Inflammatory macrophage treated with lipopolysaccharide for 1 hour (primary cell): ENCODE measurements at places on chromosomes 3 and 15.

DNA sequence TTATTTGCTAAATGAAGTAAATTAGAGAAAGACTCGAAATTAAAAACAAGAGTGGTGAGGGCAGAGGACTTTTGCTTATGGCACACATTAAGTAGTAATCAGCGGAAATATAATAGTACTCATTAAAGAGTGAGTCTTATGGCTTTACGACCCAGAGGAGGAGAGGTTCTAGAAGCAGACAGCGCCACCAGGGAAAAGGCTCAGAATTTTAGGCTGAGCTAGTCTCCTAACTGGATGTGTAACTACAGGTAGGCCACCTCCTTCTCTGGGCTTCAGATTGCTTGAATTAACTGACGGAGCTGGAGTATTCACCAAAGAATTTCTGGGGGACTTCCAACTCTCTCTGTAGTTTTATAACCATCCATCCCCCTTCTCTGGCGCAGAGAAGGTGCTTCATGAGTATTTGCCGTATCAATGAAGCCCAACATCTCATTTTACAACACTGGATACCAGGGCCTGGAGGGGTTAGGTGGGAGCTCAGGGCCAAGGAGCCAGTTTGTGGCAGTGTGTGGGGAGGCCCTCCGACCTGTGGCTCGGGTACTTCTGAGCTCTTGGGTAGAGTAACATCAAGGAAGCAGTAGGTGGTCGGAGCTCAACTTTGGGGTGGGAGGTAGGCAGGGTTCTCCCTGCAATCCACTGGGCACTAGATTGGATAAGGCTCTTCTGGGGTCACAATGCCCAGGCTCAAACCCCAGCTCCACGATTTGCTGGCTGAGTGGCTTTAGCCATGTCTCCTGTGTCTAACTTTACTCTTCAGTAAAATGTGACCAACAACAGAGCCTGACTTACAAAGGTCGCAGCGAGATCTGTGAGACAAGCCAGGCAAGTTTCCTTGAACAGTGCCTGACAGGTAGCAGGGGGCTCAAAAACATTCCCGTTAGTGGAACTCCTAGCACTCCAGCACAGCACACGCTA lies 1.1 kb downstream of the CHCHD4 start:
- no peak for DNase-seq

- peak; percentile 75 for DNase-seq
Measured at GRCh38 chr3:107965136-107965655, 125.6 kb downstream of the CD47 start.

DNA sequence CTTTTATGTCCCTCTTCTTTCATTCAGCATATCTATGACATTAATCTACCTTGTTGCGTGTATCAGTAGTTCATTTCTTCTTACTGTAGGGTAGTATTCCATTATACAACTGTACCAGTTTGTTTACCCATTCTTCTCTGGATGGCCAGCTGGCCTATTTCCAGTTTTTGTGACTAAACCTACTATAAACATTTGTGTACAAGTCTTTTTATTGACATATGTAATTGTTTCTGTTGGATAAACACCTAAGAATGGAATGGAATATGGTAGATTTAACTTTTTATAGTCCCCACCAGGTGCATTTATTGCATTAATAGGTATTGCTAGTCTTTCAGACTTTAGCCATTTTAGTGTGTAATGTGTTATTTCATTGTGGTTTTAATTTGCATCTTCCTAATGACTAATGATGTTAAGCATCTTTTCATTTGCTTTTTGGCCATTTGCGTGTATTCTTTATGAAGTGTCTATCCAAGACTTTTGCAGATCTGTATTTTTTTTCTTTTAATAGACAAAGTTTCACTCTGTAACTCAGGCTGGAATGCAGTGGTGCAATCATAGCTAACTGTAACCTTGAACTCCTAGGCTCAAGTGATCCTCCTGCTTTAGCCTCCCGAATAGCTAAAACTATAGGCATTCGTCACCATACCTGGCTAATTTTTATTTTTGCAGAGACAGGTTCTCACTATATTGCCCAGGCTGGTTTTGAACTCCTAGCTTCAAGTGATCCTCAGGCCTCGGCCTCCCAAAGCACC lies 41.9 kb upstream of the XRN1 start:
- DNase-seq: no peak

DNA sequence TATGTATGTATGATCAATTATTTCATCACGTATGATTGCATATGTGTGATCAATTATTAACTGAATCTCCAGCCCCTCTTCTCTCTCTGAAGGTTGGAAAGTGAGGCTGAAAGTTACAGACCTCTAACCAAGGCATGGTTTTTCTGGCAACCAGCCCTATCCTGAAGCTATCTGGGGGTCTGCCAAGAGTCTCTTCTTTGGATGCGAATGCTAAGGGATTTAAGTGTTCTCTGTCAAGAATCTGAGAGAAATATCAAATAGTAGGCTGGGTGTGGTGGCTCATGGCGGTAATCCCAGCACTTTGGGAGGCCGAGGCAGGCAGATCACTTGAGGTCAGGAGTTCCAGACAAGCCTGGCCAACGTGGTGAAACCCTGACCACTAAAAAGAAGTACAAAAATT lies 8.1 kb downstream of the NKTR start:
- DNase-seq: no peak

DNA sequence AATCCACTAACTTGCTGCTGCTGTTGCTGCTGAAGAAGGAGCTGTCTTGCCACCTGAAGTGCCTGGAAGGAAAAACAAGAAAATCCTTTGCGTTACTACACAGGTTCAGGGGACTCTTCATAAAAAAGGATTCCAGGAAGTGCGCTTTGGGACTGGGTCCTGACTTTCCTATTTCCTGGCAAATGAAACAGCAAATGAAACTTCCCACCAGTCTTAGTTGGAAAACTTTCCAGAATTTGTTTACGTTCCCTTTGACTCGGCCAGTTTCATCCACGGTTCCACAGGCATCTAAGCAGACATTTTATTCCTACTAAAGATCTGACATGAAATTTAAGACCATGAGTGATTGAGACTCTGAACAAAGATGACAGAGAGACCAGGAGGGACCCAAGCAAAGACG lies 471.0 kb downstream of the FOXP1 start:
- DNase-seq: no peak

GRCh38 chr15:73608941-73609340 lies 24.2 kb downstream of the NPTN start:
- DNase-seq: no peak

- peak; percentile 33 for DNase-seq
Measured at GRCh38 chr3:169929830-169930519, 18.6 kb downstream of the SAMD7 start.

DNA sequence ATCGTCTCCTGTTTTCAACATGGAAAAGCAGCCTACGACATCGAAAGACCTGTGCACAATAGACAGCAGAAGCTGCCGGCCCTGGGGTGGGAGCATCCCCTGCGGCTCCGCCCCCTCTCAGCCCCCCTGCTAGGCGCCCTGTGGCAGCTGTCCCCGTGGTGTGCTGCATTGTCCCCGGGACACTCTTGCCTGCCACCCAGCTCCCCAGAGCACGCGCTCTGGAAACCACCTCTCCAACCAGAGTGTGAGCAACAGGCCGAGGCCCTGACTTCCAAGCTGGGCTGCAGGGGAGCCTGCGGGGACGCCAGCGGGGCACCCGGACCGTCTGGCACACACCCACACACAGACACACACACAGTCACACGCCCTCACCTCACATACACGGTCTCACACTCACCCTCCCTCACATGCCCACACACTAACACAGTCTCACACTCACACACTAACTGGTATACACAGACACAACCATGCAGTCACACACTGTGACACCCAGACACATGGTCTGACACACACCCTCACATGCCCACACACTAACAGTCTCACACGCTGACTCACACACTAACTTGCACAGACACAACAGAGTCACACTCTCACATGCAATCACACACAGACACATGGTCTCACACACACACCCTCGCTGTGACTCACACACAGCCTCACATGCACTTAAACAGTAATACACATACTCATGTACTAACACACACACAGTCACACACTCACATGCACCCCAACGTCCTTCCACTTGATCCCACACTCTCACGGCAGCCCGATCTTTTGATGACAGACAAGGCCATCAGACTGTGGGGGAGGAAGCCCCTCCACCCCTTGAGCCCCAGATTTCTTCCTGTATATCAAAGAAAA lies 94.7 kb downstream of the OCA2 start:
- DNase-seq: no peak

GRCh38 chr15:43029476-43029875 lies 76.4 kb downstream of the UBR1 start:
- peak; percentile 44 for DNase-seq

DNA sequence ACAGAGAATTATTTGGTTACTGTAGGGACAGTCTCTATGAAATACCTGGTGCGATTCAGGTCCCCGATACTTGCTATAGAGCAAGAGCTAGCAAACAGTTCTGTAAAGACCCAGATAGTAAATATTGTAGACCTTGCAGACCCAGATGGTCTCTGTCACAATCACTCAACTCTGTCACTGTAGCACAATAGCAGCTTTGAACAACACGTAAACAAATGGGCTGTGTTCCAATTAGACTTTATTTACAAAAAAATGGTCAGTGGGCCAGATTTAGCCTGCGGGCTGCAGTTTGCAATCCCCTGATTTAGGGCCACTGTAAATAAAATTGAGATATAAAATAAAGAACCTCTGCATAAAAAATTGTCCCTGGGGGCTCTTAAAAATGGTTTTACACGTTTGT lies 127.7 kb downstream of the SV2B start:
- DNase-seq: no peak

GRCh38 chr3:124529826-124530571 lies 200.3 kb upstream of the UMPS start:
- DNase-seq: no peak

DNA sequence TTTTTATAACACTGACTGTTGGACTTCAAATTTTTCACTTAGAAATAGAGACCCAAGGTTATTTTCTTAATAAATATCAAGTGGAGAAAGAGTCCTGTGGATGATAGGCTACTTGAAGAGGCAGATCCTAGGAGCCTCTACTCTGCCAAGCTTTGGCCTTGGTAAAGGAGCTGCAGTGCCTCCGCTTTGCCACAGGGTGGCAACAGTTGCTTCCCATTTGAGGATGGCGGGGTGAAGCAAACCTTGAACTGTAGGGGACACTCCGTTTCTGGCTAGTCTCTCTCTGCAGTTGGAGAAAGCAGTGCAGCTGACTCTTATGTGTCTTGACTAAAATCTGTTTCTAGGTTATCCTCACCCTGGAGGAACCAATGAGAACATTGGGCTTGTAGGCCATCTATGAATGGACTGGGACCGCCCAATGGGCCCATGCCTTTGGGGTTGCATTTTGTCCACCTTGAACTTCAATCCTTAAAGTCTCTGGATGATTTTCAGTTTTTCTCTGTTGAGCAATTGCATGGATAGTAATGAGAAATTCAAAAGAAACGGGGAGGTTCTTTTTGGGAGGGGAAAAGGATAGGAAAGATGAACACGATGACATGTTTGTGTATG lies 9.8 kb downstream of the SCG5 start:
- peak; percentile 38 for DNase-seq

DNA sequence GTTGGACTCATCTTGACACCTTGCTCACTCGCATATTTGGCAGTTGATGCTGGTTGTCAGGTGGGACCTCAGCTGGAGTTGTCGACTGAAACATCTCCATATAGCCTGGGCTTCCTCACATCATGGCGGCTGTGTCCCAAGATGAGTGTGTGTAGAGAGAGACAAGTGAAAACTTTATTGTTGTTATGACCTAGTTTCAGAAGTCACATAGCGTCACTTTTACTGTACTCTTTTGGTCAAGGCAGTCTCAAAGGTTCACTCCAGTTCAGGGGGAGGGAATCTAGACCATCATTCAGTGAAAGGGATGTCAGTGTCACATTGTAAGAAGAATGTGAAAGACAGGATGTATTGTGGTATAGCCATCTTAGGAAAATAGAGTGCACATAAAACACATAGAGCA lies 214.2 kb downstream of the ITPR1 start:
- no peak for DNase-seq

DNA sequence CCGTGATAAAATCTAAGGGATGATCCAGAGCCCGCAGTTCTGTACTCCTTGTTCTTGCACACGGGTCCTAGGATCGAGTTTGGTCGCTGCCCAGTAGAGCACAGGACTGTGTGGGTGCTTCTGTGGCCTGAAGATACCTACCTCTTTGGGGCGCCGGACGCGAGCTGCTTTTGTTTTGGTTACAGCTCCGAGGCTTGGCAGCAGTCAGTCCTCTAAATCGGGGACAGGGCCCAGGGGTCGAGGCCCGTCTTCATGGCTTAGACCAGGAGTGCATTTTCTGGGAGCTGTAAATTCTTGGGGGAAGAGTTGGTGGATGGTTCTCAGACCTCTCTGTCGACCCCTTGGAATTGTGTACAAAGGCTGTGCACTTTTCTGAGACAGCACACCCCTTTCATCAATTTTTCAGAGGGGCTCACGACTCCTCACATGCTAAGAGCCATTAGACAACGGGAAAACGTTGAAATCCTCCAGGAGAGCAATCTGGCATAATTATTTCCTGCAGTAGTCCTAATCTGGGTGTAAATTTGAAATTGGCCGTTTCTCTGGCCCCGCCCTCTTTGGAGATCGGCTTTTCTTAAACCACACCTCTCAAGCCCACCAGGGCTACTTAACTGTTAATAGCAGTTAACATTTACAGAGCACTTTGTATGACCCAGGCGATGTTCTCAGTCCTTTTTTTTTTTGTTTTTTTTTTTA lies 928 bp downstream of the CEP97 start:
- DNase-seq: no peak

GRCh38 chr3:8001712-8002111 lies 499.9 kb upstream of the LMCD1 start:
- no peak for DNase-seq

DNA sequence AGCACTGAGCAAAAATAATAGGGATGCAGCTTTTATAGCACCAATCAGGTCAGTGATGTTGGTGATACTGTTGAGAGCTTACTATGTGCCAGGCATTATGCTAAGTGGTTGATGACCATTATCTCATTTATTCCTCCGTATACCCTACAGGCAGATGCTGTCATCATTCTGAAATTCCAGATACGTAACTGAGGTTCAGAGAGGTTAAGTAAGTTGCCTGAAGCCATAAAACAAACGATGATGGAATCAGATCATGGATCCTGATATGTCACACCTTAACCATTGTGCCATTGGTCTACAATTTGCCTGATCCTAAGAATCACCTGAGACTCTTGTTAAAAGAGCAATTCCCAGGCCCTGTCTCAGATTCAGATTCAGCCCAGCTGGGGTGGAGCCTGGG lies 49.5 kb downstream of the ST6GAL1 start:
- no peak for DNase-seq

GRCh38 chr3:140559546-140559945 lies 118.3 kb upstream of the TRIM42 start:
- DNase-seq: no peak

- DNase-seq: peak; percentile 42
Measured at GRCh38 chr15:74958320-74958907, 1.8 kb upstream of the RPP25 start.

DNA sequence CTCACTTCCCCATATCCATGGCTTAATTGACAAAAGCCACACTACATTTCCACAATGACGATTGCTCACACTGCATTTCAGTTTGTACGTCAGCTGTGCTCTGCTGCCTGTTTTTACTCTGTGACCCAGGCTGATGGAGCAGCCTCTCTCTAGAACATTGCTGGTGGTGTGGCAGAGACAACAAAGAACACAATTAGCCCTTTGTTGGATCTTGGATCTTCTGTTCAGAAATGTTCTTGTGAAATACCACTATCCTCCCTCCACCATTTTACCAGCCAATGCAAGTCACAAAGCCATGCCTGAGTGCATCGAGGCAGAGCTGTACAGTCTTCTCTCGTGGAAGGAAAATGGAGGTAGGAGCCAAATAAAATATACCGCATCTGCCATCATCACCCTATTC lies 56.9 kb upstream of the TBC1D5 start:
- DNase-seq: no peak
